CD4-positive, alpha-beta T cell treated with Interleukin-21 for 1 hour (primary cell): ENCODE measurements at places on chromosomes 7 and 10.
A peak's percentile ranks its signal among the peaks of the same experiment; 100 is the strongest.

DNA sequence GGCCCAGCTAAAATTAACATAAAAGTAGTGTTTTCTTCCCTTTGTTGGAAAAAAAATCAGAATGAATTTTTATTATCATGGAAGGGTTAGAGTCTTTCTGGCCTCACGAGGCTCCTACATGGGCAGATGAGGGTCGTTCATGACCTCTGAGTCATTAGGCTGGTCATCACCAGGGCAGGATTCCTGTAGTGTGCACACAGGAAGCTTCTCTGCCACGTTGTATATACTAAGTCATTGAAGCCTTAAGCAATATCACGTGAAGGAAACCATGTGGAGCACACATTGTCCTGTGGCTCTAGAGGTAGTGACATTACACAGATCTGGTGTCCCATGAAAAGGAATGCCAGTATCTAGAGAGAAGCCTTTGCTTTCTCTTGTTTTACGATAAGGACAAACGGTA lies 84.7 kb upstream of the C1QL3 start:
- no peak for DNase-seq

DNA sequence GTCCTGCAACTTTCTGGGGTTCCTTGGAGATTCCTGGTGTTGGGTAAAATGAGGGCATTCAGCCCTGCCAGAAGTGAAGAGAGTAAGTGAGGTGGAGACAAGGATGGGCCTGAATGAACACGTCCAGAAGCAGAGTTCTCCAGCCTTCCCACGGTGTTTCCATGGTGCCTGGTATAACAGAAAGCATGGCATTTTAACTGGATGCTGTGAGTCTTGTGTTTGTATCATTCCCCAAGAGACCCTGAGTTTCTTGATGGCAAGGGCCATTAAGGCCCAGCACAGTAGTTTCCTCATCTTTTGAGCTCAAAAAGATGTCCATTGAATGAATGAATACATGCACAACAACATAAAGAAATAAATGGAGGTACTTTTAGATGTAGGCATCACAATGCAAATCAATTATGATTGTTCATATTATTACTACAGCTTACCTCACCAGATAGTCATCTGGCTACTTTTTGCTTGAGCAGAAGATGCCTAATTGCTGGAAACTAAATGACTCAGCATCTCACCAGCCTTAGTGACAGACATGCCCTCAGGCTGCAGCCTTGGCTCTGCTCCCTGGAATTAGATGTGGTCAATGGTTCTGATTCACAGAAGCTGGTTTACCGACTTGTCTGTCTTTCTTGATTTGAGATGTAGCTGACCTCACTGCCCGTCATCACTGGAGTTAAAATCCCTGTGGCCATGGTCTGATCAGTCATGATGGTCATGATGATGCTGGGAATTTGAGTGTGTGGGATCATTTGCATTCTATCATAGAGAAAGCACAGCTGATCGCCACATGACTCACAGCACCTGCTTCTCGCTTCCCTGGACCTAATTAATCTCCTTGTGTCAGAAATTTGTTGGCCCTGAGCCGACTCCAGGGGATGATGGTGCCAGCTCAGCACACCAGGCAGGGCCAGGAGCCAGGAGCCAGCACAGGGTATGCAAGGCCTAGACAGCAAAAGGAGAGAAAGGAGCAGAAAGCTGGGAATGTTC lies 83.9 kb downstream of the CXCL12 start:
- no peak for DNase-seq

GRCh38 chr10:1115607-1115955 lies 59.4 kb downstream of the WDR37 start:
- DNase-seq: no peak

GRCh38 chr7:106345421-106346166 lies 60.8 kb upstream of the NAMPT start:
- DNase-seq: peak; percentile 41

GRCh38 chr7:11633310-11633709 lies 198.7 kb downstream of the THSD7A start:
- no peak for DNase-seq

DNA sequence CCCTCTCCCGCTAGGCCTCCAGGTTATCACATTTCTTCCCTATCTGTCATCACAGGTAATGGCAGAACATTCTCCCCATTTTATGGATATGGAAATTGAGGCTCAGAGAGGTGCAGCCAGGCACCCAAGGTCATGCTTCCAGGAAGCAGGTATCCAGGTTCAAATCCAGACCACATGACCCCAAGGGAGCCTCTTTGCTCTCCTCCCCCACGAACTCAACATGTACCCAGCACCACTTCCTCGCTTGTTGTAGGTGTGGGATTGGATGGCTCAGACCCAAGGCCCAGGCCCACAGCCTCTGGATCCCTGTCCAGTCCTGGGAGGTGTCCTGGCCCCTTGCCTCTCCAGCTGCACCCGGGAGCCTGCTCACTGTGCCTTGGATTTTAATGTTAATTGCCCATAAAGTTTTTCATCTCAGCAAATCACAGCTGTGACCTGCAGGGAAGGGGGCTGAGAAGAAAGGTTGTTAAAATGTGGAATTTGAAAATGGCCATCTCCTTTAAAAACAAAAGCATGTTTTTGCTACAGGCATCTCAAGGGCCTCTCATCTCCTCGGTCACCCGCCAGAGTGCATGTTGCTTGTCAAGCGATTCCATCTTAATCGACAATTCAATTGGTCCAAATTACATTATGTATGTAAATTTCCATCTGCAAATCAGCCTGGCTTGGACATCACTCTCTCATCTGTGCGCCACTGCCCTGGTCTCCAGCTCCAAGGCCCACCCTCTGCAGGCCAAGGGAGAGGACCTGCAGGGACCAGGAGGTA lies 205.4 kb upstream of the ZMIZ1 start:
- DNase-seq: no peak

- no peak for DNase-seq
Measured at GRCh38 chr10:92997620-92998019, 63.0 kb upstream of the CYP26C1 start.

- DNase-seq: no peak
Measured at GRCh38 chr7:47153576-47153975, 428.3 kb downstream of the TNS3 start.

GRCh38 chr7:108463613-108464012 lies 7.4 kb upstream of the NRCAM start:
- DNase-seq: peak; percentile 10

- DNase-seq: peak; percentile 84
Measured at GRCh38 chr10:4131407-4132215, 346.6 kb upstream of the KLF6 start.

DNA sequence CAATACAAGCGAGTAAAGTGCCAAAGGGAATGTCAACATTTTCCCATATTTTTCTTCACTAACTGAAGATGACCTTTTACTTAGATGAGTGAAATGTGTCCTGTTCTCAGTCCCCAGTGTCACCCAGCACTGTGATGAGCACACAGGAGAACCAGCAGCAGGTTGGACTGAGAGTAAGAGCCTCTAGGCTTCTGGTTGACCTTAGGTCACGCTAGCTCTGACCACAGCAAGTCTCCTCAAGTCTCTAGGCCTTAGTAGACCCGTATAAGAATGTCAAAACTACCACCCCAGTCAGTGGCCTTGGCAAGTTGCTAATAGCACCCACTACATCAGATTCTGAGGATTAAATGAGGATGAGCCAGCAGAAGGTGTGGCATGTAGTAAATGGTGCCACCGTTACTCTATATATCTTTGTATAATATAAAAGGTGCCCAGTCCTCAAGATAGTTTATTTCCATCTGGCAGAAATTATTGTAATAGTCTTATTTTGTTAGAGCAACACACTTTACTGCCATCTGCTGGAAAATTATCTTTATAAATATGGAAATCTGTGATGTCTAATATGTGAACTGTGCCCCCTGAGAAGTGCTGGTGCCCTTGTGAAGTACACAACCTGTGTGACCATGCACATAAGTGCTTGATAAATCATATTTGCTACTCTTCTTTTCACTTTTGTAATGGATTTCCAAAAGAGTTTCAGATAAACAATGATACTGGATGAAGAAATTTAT lies 75.7 kb downstream of the SPAG6 start:
- peak; percentile 56 for DNase-seq

DNA sequence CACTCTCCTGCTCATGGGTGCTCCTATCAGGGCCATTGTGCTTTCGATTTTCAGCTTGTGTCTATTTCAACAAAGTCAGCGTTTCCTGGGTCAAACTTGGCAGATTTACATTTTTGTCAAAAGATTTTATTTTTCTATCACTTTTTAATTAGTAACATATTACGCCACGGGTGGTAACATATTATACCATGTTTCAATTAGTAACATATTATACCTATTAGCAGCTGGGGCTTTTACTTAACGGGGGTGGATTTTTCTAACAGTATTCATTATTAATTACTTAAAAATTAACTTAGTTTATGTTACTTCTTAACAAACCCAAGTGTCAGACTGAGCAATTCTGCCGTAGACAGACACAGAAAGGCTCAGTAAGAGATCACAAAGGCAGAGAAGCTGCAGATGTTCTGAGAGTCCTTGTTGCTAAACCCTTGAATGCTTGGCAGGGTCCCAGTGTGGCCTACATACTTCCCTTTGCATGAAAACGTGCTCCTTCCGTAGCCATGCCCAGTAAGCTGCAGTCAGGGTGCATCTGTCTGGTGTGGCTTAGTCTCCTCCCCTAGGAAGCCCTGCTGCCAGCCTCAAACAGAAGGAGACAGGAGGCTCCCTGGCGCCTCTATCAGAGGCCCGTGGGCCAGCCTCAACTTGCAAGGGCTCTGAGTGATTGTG lies 263.1 kb upstream of the CXCL12 start:
- no peak for DNase-seq

- DNase-seq: no peak
Measured at GRCh38 chr7:45193828-45194227, 36.2 kb downstream of the RAMP3 start.

DNA sequence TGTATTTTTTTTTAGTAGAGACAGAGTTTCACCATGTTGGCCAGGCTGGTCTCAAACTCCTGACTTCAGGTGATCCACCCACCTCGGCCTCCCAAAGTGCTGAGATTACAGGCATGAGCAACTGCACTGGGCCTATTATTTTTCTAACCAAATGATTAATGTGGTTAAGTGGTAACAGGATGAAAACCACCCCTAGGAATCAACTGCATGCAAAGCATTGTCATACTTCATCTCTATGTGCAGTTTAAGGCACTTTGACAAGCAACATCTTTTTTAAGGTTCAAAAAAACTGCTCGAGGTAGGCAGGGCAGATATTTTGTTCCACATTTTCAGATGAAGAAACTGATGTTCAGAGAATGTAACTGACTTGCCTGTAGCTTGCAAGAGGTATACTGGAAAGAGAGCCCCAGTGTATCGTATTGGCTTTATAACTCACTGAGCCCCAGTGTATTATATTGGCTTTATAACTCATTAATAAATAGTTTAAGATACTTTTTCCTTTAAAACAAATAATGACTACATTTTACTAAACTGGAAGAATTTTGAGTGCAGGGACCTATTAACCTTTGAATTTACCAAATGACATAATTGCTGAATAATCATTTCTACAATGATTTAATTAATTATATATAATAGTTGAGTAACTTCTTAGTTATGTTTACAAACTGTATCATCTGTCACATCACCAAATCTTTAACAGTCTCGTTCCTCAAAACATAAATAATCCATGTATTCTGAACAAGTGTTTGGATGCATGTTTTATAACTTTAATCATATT lies 38.1 kb downstream of the RTKN2 start:
- peak; percentile 12 for DNase-seq

GRCh38 chr10:29345144-29345909 lies 56.5 kb downstream of the LYZL1 start:
- DNase-seq: no peak

DNA sequence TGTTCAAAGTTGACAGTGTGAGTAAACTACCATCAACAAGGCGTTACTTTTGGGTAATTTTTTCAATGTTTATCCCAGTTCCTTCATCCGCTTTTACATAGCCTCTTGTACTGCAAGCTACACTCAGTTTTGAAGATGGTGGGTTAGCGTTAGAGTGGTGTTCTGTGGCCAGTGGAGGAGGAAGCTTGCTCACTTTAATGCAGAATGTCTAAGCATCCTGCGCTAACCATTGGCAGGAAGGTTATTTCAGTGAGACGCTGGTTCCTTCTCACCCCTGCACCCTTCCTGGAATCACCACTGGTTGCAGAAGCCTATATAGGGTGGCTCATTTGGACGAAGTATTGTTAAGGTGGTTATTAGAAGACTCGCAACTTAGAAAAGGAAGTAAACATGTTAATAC lies 159.1 kb downstream of the CELF2 start:
- peak; percentile 78 for DNase-seq

DNA sequence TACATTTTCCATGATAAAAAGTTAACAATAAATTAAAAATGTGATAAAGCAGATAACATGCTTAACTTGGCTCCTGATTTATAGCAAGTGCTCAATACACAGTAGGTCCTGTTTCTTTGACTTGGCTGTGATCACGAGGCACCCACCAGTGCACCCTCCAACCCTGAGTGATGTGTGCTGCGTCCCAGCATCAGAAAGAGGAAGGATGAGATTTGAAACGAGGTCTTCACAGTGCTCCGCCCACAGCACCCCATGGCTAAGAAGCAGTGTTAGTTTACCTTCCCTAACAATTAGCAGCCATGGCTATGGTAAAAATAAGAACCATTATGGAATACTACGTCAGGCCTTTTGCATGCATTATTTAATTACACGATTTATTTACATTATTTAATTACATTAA lies 292.0 kb upstream of the ZMIZ1 start:
- DNase-seq: no peak

GRCh38 chr7:139541600-139542307 lies 18.3 kb downstream of the CLEC2L start:
- no peak for DNase-seq

- no peak for DNase-seq
Measured at GRCh38 chr10:97243836-97244235, 48.6 kb downstream of the ARHGAP19 start.

GRCh38 chr7:24783698-24784097 lies 26.4 kb upstream of the GSDME start:
- DNase-seq: no peak

DNA sequence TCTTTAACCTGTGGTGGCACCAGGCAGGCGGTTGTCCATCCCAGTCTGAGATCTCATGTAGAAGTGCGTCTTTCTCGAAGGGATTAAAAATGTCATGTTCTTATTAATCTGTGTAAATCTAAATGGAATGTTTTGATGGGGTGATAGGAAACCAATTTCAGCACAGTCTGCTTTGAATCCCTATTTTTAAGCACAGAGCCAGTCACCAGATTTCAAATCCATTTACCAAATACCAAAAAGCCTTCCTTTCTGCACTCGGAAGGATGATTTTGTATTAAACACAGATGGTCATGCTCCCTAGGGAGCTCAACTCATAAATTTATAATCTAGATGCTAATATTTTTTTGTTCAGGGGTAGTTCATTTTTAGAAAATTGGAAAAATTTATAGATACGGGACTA lies 160.6 kb upstream of the AOAH start:
- DNase-seq: no peak

DNA sequence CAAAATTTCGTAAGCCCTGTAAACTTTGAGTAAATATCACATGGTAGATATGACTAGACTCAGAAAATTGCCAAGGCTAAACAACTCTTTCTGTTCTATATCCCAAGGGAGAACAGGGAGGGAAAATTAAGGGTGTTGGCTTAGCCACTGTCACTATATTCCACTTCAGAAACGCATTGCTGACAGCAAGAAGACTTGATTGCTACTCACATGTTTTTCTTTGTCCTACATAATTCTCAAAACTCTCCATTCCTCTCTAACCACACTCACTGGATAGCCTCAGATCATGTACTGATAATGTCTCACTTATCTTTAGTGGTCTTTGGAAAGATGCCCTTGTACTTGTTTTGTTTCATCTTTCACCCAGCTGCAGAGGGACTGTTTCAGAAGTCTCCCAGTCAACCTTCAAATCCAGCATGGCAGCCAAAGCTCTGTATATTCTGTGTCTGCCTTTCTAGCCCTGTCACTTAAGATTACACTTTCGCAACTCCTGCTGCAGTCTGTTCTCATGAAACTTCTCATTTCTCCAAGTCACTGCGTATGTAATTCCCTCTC lies 582.4 kb upstream of the FZD8 start:
- no peak for DNase-seq

- no peak for DNase-seq
Measured at GRCh38 chr10:32938554-32939061, 19.4 kb downstream of the ITGB1 start.
